M059J (cell line): ENCODE measurements at places on chromosomes 4 and X. TPM values are rescaled to one million over a fixed set of nuclear protein-coding genes. Genes with fewer than 3 reads are reported as not detected.

The TGIF2LX gene
- total RNA-seq: not detected in 2 replicates

The RELL1 gene
- total RNA-seq: 38.2 and 46.7 TPM in 2 replicates

- no peak for DNase-seq
These were observed 3.2 kb downstream of the SCARB2 start for GRCh38 chr4:76210452-76210851.

- no peak for DNase-seq
These were observed 252.5 kb downstream of the GRIA3 start for GRCh38 chrX:123436512-123437136.

DNA sequence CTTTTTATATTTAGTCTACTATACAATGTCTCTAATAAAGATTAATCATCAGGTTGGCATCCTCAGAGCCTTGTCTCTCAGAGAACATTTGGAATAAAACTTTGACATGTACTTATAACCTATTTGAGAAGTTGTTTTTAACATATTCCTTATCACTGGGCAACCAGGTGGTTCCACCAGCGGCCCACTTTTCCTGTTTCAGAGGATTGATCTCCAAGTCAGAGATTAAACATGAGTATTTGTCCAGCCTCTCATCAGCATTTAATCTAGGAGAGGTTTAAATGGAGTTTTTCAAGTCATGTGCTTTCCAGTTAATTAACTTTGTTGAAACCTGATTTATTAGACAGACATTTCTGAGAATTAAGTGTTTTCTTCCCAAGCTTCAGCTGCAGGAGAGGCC is 345.5 kb downstream of the GRXCR1 start:
- DNase-seq: no peak

DNA sequence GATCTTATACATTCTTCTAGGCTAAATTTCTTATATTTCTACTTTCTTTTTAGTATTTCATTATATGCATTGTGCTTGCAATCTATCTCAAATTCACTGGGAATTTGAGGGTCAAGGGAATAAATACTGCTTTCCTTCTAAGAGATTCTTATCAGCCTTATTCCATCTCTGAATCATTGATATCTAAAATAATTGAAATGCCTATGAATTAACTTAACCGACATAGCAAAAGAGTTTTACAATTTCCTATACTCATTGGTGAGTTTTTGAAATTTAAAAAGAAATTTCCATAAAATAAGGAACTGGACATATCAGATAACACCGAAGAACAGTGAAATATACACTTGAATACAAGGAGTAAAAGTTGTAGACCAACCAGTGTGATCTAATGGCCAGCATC is 373.7 kb downstream of the NAF1 start:
- no peak for DNase-seq

DNA sequence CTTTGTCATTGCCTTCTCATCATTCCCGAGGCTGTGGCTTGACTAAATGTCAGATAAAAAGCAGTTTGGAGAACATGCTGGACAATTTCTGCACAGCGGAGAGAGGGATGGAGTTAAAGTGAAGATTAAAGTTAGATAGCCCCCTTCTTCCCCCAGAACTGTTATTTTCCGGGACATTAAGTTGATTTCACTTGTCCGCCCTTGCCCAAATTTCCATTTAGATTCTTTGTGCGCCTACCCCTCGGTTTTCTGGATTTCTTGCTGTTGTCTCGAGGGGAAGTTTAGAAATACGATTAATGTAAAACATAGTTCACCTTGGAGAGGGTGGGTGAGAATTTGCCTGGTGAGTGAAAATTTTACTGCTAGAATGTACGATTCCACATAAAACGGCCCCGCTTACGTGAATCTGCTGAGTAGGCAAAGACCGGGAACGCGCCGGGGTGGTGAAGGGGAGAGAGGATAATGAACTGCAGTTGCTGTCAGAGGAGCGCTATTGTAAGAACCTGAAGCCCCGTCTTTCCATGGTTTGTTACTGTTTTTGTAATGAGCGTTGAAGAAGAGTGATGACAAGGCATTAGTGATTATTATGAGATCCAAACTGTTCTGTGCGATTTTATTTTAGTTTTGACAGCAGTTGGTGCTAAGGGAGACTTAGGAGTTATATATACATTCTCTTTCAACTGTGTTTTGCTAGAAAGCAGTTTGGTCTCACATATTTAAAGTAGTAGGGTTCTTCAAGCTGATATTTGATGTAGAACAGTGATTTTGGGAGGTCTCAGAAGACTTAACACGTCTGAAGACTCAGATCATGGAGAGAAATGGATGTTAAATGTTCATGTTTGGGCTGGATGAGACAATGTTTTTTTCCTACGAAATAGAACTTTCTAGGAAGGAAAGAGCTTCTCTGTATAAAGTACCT is 73.0 kb downstream of the AFF1 start:
- DNase-seq: peak; percentile 54

GRCh38 chrX:155148724-155149537 is 67.3 kb upstream of the VBP1 start:
- peak; percentile 31 for DNase-seq

DNA sequence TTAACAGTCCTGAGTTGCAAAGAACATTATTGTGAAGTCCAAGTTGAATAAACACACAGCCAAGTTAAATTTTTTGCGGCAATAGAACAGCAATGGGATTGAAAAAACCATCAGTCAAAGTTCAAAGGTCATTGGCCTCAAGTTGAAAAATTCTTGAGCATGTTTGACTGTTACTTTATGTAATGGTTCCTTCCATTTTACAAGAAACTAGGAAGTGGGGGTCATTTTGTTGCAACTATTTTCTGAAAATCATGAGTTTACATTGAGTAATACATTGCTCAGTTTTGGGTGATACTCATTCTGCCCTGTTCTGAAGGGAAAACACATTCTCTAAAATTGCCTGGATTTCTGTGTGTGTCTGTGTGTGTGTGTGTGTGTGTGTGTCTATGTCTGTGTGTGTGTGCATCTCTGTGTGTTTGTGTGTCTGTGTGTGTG is 5.2 kb upstream of the IRF2 start:
- no peak for DNase-seq
